Lower lobe of right lung (tissue), 2 donors: ENCODE measurements at places on chromosomes 5 and 9.

DNA sequence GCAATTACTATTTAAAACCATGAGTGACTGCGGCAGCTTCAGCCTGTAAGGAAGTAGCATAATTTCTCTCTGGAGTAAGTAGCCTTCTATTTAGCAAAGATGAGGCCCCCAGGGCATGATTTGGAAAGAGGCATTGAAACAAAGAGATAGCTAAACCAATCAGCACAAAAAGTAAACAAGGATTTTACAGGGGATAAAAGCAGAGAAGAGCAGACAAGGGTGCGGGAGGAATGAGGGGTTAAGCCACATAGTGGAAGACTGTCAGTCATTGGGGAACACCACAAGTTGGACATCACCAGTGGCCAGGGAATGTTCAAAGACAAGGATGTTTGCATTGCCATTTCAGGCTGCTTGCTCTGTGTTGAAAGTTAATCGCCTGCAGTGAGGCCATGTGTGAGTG lies 24.0 kb upstream of the C5orf63 start:
- DNase-seq, result no peak

- no peak for DNase-seq
Observed at GRCh38 chr5:88727705-88728313, 155.2 kb downstream of the MEF2C start.

DNA sequence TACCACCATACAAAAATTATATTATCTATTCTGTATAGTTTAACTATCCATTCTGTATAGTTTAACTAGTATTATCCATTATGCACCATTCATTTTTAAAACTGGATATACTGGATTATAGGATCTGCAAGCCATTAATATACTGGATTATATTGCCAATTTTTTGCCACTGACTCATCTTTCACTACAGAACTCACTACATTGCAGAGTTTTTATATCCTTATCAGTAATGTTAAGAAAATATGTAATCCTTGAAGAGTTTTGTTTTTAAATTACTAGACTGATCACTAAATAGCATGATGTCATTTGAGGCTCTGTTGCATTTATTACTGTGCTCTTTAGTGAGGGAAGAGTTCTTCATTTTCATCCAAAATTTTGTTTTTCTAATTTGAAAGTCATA lies 109.8 kb upstream of the SNX2 start:
- DNase-seq, result no peak

GRCh38 chr5:131230406-131230805 lies 33.4 kb upstream of the CDC42SE2 start:
- DNase-seq, result no peak

GRCh38 chr5:6582507-6583048 lies 50.3 kb downstream of the NSUN2 start:
- DNase-seq, result no peak

- DNase-seq, result no peak
Observed at GRCh38 chr9:134717924-134718645, 76.5 kb downstream of the COL5A1 start.

GRCh38 chr5:149912226-149912871 lies 32.2 kb downstream of the PDE6A start:
- no peak for DNase-seq

DNA sequence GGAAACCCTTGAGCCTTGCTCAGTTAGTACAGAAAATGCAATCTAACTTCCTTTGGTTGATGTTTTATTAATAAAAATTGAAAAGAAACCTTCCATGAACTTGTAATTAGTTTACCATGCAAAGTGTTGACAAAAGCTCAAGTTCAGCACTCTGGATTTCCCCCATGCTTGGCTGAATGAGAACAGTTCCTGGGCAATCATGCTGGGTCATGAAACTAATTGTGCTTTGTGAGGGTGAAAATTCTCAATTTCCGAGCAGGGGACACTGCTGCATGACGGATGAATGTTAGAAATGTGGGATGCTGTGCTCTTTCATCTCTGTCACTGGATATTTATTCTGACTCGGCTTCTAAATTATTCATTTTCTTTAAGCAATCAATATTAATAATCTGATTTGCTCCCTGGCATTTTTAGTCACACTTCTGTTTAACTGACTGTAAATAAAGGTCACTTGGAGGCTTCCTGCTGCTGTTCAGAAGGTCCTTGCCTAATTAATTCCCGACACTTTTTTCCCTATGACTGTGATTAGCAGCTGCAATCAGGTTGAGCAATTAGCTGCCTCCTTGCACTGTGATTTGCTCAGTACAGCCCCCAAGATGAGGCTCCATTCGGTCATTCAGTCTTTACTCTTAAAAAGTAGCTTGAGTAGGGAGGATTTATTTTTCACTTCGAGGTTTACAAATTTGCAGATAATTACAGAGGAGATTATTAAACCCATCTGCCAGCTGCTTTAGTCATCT lies 678.1 kb upstream of the ZNF608 start:
- DNase-seq, result no peak

DNA sequence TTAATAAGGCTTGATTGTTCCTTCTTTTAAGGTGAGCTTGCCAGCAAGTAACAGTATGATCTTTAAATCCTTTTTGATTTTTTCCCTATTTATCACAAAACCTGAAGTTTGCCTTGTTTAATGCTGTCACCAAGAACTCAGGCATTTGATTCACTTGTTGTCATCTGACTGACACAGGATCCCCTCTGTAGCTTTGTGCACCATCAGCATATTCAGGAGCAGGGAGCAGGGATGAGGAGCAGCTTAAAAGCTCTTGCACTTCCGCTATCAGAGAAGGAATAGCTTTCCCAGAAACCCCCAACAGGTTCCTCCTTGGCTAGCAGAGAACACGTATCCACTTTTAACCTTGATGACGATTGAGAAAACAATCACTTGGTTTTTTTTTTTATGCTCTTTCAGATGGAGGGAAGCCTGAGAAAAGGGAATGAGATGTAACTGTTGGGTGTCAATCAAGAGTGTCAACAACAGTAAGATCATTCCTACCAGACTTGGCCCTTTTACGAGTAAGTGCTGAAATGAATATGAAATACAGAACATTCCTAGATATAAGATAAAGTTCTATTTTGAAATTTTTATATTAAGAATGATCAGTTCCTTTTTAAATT lies 433.1 kb upstream of the CDH18 start:
- no peak for DNase-seq

DNA sequence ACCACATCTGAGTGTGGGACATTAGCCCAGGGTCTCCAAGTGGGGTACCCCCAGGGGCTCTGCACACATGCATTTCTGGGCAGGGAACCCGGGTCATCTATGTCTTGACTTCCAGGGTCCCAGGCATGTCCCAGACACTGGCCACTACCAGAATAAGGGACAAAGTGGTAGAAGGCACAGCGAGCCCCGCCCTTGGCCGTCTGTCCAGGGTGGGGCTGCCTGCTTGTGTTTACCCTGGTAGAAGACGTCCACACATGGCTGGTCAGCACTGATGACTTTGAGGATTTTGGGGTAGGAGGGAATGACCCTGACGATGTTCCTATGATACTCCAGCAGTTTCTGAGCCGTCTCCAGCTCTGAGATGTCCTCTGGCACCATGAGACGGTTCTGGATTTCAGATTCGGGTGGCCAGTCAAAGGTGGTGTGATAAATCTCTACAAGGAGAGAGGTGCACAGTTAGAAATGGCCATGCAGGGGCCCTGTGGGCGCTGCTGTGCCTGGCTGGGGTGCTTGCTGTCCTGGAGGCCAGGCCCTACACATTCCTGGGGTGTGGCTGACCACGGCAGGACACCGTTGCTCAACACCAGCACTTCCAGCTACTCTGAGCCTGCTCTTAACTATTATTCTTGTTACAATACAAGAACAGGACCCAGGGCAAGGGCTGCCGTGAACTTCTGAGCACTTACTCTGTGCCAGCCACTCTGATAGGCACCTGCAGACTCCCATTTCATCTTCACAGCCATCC lies 51.3 kb downstream of the AK8 start:
- peak; percentile 83 for DNase-seq

GRCh38 chr5:38573521-38573920 lies 17.1 kb upstream of the LIFR start:
- DNase-seq, result no peak

DNA sequence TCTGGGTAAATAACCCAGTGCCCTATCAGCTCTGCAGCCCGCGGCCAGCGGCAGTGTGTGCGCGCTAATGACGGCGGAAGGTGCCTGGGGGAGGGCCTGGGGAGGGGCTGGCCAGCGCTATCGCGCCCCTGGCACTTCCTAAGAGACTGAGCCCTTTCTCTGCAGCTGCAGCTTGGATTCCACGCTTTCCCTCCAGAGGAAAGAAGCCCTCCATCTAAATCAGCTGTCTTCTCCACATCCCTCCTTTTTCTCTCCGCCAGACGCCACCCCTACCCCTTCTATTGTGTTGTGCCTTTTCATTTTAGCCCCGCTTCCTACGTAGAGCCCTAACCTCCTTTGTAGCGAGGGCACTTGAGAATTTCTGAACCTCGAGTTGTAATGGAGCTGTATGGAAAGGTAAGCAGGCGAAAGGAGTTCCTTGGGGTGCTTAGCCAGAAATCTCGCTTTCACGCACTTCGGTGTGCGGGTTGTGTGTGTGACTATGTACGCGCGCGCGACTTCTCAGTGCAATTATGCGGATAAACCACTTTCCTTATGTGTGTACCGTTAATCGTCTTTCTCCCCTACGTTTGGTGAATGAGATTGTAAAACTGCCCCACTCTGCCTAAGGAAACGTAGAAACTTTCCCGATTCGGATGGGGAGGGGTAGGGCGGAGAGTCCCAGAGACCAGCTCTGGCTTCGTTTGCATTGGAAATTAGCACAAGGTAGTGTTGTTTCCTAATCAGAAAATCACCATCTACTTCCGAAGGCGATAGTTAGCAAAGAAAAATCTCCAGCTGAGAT lies 664 bp upstream of the RAB3C start:
- DNase-seq, result peak; percentile 51

DNA sequence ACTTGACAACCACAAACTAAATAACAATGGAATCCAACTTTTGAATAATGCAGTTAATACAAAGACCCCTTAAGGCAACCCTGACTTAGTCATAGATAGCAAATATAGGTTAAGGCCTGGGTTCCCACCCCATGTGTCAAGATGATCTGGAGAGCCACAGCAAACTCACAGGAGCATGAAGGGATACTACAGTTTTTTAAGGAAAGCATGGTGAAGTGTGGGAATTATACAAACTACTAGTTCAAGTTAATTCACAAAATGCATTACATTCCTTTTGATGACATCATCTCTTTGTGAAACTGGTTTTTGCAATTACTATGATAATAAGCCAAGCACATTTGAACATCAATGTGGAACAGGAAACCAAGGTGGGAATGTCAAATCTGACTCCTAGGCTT lies 50.6 kb downstream of the LHFPL2 start:
- no peak for DNase-seq

- no peak for DNase-seq
Observed at GRCh38 chr5:149201121-149201637, 59.9 kb downstream of the ABLIM3 start.

GRCh38 chr5:60332244-60333004 lies 367.5 kb downstream of the DEPDC1B start:
- no peak for DNase-seq

- peak; percentile 42 for DNase-seq
Observed at GRCh38 chr5:135028791-135029476, 5.1 kb downstream of the PITX1 start.

- DNase-seq, result no peak
Observed at GRCh38 chr5:132849347-132849746, 16.9 kb downstream of the GDF9 start.

GRCh38 chr9:2966565-2967300 lies 122.8 kb upstream of the PUM3 start:
- no peak for DNase-seq

DNA sequence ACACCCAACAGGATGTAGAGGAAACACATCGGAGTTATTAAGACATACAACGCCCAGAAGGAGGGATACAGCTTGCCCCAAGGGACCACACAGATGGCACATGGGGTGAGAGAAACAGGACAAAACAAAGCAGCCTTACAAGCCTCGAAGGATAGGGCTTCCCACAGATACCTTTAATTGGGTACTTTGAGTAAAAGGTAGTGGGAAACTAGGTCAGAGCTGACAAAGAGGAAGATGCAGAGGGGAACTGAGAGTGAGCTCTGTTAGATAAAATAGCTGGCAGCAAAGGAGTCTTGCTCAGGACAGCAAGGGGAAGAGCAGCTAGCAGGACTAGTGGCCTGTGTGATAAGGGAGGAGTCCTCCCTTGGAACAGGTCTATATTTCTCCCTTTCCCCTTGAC lies 48.2 kb downstream of the OTP start:
- no peak for DNase-seq

DNA sequence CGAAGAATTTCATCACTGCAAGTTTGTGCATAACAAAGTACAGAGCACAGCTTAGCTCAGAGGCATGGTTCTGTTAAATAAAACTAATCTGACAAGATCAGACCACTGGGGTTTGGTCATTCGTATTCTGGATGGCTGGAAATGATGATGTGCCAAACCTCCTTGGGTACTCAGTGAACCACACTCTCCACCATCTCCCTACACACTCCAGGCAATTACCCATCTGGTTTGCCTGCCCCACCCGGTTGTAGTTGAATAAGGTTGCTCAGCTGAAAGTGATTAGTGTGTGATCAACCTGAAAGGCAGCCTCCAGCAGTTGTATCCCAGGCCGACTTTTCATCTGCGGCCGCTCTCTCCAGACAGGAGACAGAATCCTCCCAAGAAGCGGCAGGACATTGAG lies 371.4 kb downstream of the TLE1 start:
- DNase-seq, result no peak

DNA sequence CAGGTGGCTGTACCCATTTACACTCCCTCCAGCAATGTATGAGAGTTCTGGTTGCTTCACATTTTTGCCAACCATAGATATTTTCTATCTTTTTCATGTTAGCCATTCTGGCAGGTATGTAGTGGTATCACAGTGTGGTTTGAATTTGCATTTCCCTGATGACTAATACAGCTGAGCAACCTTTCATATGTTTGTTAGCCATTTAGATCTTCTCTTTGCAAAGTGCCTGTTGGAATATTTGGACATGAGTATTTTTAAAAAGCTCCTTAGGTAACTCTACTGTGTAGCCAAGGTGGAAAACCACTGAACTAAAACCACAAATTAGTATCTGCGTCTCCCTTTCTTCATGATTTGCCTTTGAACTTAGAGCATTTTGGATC lies 31.9 kb downstream of the IRF1 start:
- no peak for DNase-seq

DNA sequence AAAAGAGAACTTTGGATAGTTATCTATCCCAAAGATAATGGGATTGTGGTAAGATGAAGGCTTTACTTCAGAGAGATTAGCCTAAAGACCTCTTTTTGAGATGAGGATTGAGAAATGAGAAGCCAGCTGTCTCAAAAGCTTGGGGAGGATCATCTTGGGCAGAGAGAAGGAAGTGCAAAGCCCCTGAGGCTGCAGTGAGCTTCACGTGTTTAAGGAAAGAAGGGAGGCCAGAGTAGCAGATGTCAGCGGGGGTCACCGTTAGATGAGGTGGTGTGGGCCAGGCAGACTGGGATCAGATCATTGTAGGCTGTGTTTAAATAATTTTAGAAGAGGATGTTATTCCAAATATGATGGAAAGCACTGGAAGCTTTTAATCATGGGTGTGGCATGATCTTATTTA lies 270.1 kb downstream of the ARHGEF28 start:
- DNase-seq, result no peak

GRCh38 chr9:21660976-21661375 lies 141.5 kb upstream of the MTAP start:
- no peak for DNase-seq

- no peak for DNase-seq
Observed at GRCh38 chr5:134995850-134996402, 28.2 kb downstream of the CATSPER3 start.

GRCh38 chr5:84361572-84361971 lies 23.1 kb downstream of the EDIL3 start:
- DNase-seq, result no peak
